ENCODE measurements at places on chromosomes 2 and 18. TPM values are rescaled to one million over a fixed set of nuclear protein-coding genes. Genes with fewer than 3 reads are reported as not detected.

DNA sequence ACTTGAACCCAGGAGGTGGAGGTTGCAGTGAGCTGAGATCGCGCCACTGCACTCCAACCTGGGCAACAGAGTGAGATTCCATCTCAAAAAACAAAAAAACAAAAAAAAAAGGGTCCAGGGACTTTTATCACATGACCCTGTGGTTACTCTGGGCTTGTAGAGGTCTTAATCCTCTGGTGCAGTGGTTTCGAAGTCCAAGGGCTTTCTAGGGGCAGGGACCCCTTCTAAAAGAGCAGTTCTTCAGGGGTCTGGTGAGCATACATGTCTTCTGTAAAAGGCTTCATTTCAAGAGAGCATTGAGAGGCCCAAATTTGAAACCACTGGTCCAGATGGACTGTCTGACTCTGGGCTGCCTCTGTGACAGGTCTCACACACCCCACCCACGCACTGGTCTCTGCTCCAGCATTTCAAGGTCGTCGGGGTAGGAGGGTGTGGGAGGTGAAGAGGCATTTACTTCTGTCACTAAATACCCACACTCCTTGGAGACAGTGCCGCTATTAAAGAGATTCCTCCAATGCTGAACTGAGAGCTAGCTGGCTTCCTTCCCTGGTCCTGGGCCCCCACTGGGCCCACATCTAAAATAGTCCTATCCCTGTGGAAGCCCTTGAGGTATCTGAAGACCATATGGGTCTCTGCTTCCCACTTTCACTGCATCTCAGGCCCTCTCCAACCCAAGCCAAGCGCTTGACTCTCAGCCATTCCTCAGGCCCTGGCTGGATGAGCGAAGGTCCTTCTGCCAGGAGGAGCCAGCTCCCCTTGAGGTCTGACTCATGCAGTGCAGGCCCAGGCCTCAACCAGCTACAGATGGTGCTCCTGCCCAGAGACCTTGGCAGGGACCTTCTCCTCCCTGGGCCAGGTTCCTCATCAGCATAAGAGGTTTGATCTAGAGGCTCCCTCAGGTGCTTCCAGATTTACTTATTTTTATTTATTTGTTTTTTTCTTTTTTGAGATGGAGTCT, 44.8 kb downstream of the PAX8 start:
- H3K4me3 ChIP-seq: no peak overlapping the region
- no peaks in the 10 kb centered on the region for H3K27me3 ChIP-seq
- no peak for DNase-seq
- no peaks in the 10 kb centered on the region for H3K36me3 ChIP-seq
- no peak overlapping the region for H3K27ac ChIP-seq

- no peak overlapping the region for H3K4me3 ChIP-seq
- H3K27ac ChIP-seq: no peak overlapping the region
- H3K36me3 ChIP-seq: no peaks in the 10 kb centered on the region
- no peak for DNase-seq
Measured at GRCh38 chr2:168097431-168097830, 150.0 kb downstream of the STK39 start.

DNA sequence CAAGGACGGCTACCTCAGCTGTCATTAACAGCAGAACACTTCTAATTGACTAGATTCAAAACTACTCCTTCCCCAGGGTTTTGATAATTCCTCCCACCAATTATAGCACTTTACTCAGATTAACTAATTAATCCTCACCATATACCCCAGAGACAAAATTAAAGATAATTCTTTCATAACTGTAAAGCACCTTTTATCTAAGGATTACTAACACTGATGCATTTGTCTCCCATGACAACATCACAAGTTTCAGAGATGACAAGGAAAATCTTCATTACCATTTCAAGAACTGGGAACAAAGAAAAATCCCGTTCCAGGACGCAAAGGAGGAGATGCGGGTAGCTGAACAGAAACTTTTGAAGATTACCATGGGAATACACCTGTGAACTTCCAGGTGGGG, 129.4 kb upstream of the ITGA6 start:
- no peak overlapping the region for H3K27ac ChIP-seq
- no peaks in the 10 kb centered on the region for H3K4me1 ChIP-seq
- no peaks in the 10 kb centered on the region for H3K36me3 ChIP-seq
- DNase-seq: no peak
- H3K4me3 ChIP-seq: no peak overlapping the region

GRCh38 chr18:13577091-13577697, 149.2 kb downstream of the FAM210A start:
- DNase-seq: no peak
- H3K36me3 ChIP-seq: no peaks in the 10 kb centered on the region
- H3K27me3 ChIP-seq: no peaks in the 10 kb centered on the region
- no peaks in the 10 kb centered on the region for H3K4me1 ChIP-seq
- peak overlapping the region; percentile 66 for H3K27ac ChIP-seq

GRCh38 chr2:170922634-170923494, 6.2 kb upstream of the GORASP2 start:
- no peaks in the 10 kb centered on the region for H3K36me3 ChIP-seq
- H3K4me1 ChIP-seq: no peaks in the 10 kb centered on the region
- no peaks in the 10 kb centered on the region for H3K27me3 ChIP-seq
- DNase-seq: no peak
- no peak overlapping the region for H3K27ac ChIP-seq

GRCh38 chr2:212327171-212327809, 211.3 kb downstream of the ERBB4 start:
- H3K4me1 ChIP-seq: no peaks in the 10 kb centered on the region
- H3K4me3 ChIP-seq: no peak overlapping the region
- H3K27me3 ChIP-seq: no peaks in the 10 kb centered on the region
- no peak overlapping the region for H3K27ac ChIP-seq
- no peaks in the 10 kb centered on the region for H3K36me3 ChIP-seq

DNA sequence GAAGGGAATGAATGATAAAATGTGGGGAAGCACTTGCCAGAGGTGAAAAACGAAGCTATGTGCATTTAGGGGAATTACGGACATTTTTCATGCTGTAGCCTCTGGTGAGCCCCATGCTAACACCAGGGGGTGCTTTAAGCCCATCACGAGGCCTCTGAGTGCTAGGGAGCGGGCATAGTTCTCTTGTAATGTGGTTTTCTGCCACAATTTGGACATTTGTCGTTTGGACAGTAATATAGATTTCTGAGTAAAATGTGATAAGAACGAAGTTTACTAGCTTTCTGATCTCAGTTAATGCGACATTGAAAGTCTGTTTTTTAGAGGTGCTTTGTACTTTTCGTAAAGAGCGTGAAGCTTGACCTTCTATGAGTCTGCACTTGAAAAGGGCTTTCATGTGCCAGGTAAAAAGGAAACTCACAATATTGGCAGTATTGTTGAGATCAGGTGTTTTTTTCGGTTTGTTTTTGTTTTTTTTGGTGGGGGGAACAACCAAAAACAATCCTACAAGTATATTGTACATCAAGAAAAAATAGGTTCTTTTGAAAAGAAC, 50.6 kb downstream of the TRAF3IP1 start:
- no peak overlapping the region for H3K4me3 ChIP-seq
- no peak overlapping the region for H3K27ac ChIP-seq
- no peaks in the 10 kb centered on the region for H3K27me3 ChIP-seq
- peaks cover 3% of the 10 kb centered on the region for H3K4me1 ChIP-seq
- no peaks in the 10 kb centered on the region for H3K36me3 ChIP-seq

GRCh38 chr2:162007447-162008040, 66.5 kb downstream of the DPP4 start:
- H3K27me3 ChIP-seq: no peaks in the 10 kb centered on the region
- no peaks in the 10 kb centered on the region for H3K36me3 ChIP-seq
- no peaks in the 10 kb centered on the region for H3K4me1 ChIP-seq
- no peak overlapping the region for H3K4me3 ChIP-seq

DNA sequence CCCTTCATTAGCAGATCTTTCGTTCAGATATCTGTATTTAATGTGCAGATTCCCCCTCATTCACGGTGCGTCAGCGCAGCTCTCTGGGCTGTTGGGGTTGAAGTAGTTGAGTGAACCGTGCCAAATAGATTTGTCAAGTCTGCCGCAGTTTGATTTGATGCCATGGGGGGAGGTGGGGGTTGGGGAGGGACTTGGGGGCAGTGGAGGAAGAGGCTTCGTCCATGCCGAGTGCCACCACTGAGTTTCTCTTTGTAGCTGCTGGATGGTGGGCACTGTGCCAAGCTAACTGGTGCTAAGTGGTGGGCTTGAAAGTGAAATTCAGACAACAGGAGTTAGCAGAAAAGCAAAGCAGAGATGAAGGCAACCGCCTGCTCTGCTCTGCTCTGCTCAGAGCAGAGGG, 47.9 kb downstream of the NRP2 start:
- no peaks in the 10 kb centered on the region for H3K36me3 ChIP-seq
- peaks cover 95% of the 10 kb centered on the region for H3K4me1 ChIP-seq
- H3K27ac ChIP-seq: peak overlapping the region; percentile 76
- no peak overlapping the region for H3K4me3 ChIP-seq
- DNase-seq: no peak
- no peaks in the 10 kb centered on the region for H3K27me3 ChIP-seq

DNA sequence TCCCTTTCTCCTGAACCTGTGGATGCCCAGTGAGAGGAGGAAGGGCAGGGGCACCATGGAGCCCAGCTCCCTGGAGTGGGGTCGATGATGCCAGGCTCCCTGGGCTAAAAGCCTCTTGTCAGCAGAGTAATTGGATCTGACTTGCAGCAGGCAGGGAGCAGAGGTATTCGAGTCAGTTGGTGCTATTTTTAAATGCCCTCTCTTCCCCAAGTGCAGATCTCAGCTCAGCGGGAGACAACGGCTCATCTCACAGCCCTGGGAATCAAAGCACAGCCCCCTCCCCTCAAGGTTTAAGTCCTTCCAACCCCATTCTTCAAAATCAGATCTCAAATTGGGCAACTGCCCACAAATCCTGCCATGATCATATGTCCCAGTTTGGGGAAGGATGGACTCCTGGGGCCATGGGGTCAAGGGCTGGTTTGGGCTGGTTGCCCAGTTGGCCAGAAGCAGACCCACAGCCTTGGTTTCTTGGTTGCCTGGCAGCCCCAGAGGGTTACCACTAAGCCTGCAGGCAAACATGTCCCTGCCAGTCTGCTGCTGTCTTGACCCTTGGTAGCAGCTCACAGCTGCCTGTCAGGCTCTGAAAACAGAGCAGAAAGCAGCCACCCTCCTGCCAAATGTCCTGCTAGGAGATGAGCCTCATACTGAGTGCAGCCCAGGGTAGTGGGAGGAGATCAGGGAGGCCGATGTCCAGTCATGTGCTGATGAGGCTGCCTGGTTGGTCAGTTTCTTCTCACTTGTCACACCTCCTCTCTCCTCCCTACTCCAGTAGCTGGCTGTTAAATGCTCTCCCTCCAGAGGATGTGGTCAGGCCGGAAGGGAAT, 244.9 kb downstream of the LOXHD1 start:
- H3K27ac ChIP-seq: no peak overlapping the region
- no peak for DNase-seq
- H3K36me3 ChIP-seq: no peaks in the 10 kb centered on the region
- no peaks in the 10 kb centered on the region for H3K27me3 ChIP-seq
- H3K4me1 ChIP-seq: no peaks in the 10 kb centered on the region

DNA sequence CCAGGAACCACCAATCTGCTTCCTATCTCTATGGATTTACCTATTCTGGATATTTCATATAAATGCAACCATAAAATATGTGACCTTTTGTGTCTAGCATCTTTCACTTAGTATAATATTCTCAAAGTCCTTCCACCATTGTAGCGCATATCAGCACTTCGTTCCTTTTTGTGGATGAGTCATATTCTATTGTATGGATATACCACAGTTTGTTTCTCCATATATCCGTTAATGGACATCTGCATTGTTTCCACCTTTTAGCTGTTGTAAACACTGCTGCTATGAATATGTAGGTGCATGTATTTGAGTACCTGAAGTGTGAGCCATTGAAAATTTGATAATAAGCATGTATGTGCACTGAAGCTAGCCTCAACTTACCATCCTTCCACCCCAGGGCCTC, 80.1 kb downstream of the NBAS start:
- H3K4me3 ChIP-seq: no peak overlapping the region
- no peaks in the 10 kb centered on the region for H3K27me3 ChIP-seq
- no peaks in the 10 kb centered on the region for H3K4me1 ChIP-seq
- DNase-seq: no peak
- no peak overlapping the region for H3K27ac ChIP-seq

DNA sequence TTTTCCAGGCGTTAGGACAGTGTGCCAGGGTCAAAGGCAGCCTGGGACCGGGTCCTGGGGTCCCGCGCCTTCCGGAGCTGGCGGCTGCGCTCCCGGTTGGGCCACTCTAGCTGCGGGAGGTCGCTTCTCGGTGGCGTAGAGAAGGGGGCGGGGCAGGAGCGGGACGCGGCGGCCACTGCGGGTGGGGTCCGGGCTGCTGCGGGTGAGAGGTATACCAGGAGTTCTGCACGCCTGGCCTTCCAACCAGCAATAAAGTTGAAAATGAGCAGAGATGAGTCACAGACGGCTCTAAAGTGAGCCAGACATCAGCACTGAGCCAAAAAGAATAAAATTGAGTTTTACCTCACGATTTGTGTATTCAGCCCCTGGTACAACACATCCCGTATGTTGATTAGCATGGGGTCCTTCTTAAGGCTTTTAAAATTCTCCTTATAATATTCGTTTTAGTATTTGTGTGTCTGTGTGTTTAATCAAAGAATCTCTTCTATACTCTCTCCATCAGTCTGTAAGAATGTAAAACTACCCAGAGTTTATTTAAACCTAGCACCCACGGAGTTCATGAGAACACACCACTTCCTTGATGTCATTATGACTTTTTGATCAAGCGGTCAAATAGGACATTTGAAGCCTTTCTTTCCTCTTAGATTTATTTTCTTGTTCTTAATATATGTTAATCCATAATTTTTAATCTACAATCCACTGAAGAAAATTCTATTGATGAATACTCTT, at the start of gene C1GALT1C1L:
TSS of gene C1GALT1C1L (minus strand) at position 108 of the 729 bp plus-strand sequence. CDS start at position 1, 107 bp downstream.
- H3K4me3 ChIP-seq: peak within 1 kb of the TSS; percentile 37
- no peaks in the 10 kb centered on the region for H3K36me3 ChIP-seq
- H3K4me1 ChIP-seq: no peaks in the 10 kb centered on the region

DNA sequence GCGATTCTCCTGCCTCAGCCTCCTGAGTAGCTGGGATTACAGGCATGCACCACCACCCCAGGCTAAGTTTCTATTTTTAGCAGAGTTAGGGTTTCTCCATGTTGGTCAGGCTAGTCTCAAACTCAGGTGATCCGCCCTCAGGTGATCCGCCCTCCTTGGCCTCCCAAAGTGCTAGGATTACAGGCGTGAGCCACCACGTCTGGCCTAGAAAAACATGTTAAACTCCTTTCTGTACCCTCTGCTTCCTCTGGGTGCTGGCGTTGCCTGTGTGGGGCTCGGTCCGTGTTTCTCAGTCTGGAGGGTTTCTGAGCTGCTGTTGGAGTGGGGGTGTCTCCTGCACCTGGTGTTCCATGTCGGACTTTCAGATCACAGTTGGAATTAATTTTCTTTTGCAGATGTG, 17.9 kb downstream of the LDLRAD4 start:
- DNase-seq: no peak
- no peaks in the 10 kb centered on the region for H3K27me3 ChIP-seq
- no peak overlapping the region for H3K4me3 ChIP-seq
- no peaks in the 10 kb centered on the region for H3K4me1 ChIP-seq
- no peaks in the 10 kb centered on the region for H3K36me3 ChIP-seq
- H3K27ac ChIP-seq: no peak overlapping the region

The PSME4 gene
- total RNA-seq: 32.4 TPM

The POTEF gene
- total RNA-seq: not detected

The FER1L5 gene
- total RNA-seq: 0.60 TPM

The LAMA3 gene
- total RNA-seq: 80.6 TPM

The SERPINB3 gene
- total RNA-seq: not detected

All from tibial nerve (tissue), 4 donors.